ENCODE measurements at places on chromosomes 4 and X.

DNA sequence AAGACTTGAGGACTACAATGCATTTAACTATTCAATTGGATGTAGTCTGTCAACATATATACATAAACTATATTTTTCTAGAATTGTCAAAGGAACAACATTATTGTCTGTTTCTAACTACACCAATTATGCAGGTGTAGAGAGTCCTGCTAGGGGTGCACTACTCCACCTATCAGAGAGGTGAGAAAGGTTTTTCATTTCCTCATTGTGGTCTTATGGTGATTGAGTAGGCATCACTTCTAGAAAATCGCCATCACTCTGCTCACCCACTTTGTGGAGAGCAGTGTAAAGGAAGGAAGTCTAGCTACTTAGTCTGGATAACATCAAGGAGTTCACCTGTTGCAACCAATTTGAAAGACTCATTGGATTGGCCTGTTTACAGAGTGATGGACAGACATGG is 4.4 kb upstream of the ADH1C start:
- no peak for DNase-seq

GRCh38 chr4:76458297-76458696 is 23.3 kb downstream of the SHROOM3 start:
- DNase-seq, result no peak

DNA sequence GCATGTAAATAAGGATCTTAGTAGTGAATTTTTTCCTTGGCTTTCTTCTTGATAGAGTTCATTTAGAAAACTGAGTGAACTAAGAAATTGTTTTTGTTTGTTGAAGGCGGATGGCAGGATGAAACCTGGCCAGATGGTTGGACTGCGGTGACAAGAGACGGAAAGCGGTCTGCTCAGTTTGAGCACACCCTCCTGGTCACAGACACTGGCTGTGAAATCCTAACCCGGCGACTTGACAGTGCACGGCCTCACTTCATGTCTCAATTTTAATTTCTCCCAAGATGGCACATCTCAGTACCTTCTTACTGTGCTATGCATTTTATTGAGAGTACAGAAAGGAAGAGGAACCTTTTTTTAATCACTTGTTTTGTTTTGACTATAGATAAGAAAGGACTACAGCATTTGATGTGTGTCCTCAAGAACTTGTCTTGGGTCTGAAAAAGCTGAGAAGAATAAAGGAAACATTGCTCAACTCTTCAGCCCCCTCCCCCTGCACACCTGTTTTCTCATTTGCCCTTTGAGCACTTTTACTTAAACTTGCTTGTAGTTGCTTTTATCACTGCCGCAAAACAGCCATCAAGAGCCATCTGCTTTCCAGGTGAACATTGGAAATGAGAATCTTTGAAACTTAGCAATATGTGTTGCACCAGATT is 27.4 kb downstream of the ADH5 start:
- no peak for DNase-seq

GRCh38 chrX:65744965-65745364 is 77.5 kb downstream of the MSN start:
- no peak for DNase-seq

GRCh38 chr4:180098586-180098985 is 2144.6 kb upstream of the TENM3 start:
- DNase-seq, result no peak

DNA sequence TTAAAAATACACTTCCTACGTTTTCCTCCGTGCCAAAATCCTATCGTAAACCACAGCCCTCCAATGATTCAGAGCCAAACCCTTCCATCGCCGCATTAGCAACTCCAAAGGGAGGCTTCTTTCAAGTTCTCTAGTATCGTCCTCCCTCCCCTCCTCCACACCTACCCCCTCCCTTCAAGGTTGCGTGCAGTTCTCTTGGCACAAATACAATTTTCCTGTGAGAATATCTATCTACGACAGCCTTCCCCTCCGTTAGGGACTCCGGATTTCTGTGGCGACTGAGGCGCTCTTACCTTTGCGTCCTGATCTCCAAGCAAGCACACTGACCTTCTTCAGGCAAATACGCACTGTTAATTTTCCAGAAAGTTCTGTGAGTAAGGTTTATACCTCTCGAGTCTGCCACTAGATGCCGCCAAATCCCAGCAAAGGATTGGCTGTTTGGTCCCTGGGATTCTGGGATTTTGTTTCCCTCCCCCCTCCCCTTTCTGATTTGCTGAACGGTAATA is 1.2 kb upstream of the MORF4L2 start:
- DNase-seq, result peak; percentile 53

DNA sequence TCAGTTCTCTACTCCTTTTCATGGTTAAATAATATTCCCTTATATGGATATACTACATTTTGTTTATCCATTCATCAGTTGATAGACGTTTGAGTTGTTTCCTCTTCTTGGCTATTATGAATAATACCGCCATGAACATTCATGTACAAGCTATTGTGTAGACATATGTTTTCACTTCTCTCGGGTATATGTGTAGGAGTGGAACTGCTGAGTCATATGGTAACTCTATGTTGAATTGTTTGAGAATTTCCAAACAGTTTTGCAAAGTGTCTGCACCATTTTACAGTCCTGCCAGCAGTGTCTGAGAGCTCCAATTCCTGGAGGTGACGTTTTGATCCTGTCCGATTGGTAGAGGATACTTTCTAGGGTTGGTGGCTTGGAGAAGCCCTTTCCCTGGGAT is 23.6 kb downstream of the PLAC1 start:
- DNase-seq, result no peak

- no peak for DNase-seq
These were observed 104.7 kb upstream of the NKX1-1 start for GRCh38 chr4:1510931-1511330.

DNA sequence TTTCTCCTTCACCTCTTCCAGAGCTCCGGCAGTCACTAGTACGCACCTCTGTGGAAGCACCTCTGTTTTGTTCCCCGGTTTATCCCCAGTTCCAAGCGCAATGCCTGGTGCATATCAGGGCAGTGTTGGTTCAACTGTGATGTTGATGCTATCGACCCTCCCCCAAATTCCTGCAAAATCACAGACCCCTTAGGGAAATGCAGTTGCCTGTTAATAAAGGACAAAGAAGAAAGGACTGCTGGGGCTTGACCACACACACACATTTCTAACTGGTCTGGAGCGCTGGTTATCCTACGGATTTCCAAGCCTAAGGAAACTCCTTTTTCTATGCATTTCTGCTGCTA is 530 bp upstream of the NMU start:
- no peak for DNase-seq

DNA sequence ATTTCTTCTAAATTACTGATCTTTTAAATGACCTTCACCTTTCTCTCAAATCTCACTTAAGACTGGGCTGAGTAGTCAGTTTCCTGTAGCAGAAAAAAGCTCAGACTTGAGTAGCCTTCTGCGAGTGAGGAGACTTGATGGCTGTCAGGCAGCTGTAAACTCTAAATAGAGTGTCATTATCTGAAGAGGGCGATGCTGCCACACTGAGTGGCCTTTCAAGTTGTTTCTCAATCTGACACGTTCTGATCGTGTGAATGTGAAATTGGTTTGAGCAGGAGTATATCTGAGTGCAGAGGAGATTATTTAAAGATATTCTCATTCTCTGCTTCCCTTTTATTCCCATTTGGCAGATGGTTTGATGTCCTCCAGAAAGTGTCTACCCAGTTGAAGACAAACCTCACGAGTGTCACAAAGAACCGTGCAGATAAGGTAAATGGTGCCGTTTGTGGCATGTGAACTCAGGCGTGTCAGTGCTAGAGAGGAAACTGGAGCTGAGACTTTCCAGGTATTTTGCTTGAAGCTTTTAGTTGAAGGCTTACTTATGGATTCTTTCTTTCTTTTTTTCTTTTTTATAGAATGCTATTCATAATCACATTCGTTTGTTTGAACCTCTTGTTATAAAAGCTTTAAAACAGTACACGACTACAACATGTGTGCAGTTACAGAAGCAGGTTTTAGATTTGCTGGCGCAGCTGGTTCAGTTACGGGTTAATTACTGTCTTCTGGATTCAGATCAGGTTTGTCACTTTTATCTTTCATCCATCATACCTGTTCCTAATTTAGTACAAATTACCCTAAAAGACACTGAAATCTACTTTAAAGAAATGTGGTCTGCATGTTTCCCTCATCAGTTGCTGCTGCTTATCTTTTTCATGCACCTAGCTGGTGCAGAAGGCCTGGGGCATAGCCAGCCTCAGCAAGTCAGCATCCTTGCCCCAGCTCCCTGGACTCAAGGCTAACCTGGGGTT is 74.3 kb upstream of the MSANTD1 start:
- DNase-seq, result no peak

GRCh38 chrX:43005561-43005960 is 227.6 kb upstream of the PPP1R2C start:
- DNase-seq, result no peak

DNA sequence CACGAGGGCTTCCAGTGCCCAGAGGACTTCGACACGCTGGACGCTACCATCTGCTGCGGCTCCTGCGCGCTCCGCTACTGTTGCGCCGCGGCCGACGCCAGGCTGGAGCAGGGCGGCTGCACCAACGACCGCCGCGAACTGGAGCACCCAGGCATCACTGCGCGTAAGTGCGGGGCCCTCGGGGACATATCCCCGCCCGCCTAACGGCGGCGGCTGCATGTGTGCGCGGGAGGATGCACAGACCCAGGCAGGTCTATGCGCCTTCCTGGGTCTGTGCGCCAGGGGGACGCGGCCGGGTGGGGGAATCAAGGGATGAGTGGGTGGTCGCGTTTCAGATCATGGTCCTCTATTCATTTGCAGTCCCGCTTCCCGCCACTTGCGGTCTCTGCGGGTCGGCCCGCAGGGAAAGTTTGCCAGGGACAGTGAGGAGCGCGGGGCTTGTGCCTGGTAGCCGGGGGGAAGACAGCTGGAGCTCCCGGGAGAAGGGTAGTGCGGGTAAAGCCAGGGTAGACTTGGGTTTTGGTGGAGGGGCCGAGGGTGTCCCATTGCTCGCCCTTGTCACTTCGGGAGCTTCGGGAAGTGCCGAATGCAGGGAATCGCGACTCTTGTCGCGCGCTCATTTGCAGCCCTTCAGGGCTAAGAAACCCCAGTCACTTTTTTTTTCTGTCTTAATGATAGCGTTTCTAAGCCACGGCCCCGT is 1.0 kb downstream of the SHISA3 start:
- DNase-seq, result no peak

DNA sequence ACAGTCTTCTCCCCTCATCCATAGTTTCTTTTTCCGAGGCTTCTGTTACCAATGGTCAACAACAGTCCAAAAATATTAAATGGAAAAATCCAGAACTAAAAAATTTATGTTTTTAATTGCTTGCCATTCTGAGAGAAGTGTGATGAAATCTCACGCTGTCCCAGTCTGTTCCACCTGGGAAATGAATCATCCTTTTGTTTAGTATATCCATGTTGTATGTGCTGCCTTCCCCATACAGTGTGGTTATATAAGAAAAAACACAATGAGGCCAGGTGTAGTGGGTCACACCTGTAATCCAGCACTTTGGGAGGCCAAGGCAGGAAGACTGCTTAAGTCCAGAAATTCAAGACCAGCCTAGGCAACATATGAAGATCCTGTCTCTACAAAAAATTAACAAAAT is 161.6 kb downstream of the CHIC2 start:
- no peak for DNase-seq

DNA sequence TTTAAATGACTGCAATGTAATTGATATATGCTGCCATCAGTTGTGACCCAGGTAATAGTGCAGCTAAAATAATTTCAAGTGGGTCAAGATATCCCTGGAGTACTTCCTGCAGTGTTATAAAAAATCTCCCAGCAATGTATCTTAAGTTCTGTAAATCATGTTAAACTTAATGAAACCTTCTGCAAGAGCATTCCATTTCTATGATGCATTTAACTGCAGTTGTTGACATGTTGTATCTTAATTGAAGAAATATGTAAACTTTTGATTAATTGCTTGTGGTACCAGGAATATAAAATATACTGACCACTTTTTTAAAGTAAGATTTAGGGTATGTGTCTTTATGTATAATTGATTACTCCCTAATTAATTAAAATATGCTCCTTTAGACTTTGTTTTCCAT is 213.6 kb downstream of the AFF2 start:
- DNase-seq, result no peak

DNA sequence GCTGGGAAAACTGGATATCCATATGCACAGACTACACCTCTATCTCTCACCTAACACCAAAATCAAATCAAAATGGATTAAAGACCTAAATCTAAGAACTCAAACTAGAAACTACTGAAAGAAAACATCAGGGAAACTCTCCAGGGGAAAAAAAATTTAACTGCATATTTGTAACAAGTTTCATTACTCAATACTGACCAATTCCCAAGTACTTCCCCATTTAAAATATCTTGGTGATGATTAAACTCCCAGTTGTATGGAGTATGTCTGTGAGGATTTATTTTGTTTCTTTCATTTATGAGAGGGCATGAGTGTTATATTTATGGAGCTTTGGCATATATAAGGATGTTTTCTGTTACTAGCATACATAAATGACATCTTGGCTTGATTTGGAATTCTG is 112.3 kb upstream of the IL15 start:
- DNase-seq, result no peak

GRCh38 chrX:123121241-123121640 is 62.8 kb upstream of the GRIA3 start:
- DNase-seq, result no peak

- no peak for DNase-seq
These were observed 148.6 kb downstream of the RBMX2 start for GRCh38 chrX:130550351-130550750.

DNA sequence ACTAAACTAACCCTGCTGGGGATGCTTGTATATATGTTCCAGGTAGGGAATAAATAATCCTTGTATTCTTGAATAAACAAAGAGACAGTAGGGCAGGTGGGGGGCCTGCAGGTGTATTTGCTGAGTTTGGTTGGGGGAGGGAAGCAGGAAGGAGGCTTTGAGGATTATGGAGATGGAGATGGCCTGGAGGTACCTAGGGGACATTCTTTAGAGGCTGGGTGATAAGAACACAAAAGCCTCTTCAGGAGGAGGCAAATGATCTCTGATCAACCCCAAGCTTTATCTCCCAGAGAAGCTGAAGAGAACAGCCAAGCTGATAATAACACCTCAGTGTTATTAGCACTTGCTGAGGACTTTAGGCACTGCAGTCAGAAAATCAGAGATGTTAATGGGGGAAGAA is 187.7 kb downstream of the MGST2 start:
- no peak for DNase-seq

- no peak for DNase-seq
These were observed 162.3 kb upstream of the EDNRA start for GRCh38 chr4:147318586-147318985.

DNA sequence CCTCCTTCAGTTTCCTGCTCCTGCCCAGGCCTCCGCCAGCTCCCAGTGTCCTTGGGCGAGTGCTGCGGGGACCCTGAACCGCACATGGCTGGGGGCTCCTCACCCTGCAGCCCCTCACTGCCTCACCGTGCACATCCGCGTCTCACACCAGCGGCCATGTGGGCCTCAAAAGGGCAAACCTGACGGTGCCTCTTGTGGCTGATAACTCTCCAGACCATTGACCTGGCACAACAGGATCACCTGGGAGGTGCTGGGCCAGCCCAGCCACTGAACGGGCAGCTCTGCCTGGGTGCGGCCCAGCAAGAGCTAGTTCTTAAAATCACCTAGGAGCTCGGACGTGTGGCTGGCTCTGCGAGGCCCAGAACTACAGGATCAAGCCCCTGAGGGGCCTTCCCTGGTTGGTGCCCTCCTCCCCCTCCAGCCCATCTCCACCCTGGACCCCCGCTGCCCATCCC is 4.1 kb upstream of the S100P start:
- DNase-seq, result no peak

Data from SHP77 (cell line).